ENCODE measurements at places on chromosomes 4 and X.

GRCh38 chr4:71009890-71010588, 16.6 kb downstream of the DCK start:
- DNase-seq = no peak

DNA sequence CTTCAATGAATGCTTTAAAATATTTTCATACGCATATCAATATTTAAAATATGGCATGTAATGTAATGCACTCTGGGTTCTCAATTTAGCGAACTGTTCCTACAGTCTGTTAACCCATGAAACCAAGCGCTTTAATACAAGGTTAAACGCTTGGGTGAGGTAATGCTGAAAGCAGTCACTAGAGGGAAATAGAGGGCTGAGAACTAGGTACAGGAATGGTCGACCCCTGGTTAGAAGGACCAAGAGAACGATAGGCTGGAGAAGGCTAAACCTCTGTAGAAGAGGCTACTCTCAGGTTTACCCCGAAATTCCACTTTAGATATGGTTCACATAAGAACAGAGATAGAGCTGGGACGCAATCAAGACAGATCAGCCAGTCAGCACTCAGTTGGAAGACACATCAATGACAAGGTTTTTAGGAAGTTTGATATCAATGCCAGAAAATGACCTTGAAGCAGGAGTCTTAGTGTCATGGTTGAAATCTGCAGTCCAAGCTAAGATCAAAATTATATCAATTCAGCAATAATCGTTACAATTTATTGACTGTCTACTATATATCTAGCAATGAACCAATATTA, 26.9 kb downstream of the ARSJ start:
- DNase-seq = no peak

- DNase-seq = no peak
These were observed 2.1 kb upstream of the PCDH7 start for GRCh38 chr4:30718021-30718542.

- no peak for DNase-seq
These were observed 7.0 kb downstream of the LRCH2 start for GRCh38 chrX:115226929-115227328.

DNA sequence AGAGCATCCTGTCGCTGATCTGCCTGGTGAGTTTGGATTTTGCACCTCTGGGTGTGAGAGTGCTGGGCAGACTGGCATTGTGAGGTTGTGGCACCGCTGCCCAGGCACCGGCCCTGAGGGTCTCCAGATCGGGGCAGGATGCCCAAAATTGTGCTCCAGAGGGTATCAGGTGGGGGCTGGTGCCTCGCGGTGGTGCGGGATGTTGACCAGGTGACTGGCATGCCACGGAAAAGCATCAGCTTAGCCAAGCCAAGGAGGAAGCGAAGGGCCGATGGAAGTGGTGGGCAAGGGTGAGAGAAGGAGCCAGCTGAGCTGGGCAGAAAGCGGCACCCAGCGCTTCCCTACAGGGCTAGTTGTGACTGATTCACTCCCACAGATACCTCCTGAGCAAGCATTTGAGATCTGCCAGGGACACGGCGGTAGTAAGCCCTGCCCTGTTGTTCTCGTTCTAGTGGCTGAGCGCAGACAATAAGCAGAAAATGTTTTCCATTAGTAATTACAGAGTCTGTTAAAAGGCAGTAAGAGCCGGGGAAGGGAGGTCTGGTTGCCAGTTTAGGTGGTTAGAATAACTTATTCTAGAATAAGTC, 809 bp downstream of the ZFP92 start:
- DNase-seq = no peak

DNA sequence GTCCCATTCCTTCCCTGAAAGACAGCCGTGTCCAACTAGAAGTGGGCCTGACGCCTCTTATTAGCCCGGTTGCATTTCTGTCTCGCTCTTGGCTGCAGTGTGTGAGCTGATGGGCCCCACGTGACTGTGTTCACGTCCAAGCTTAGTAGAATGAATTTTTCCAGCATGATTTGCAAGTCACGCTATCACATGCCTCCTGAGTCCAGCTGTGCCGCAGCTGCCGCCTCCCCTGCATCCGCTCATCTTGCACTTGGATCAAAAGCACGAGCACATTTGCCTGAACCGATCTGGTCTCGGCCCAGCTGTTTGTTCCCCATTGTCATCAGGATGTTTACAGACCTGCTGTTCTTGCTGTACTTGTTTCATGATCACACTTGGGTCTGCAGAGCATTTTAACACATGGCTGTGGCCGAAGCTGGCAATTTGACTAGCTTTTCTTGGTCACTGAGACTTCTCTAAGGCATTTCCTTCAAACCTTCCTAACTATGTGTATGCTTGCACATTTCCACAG, 126.5 kb downstream of the KIT start:
- DNase-seq = no peak
